ENCODE measurements at places on chromosomes 2 and 18. TPM values are rescaled to one million over a fixed set of nuclear protein-coding genes. Genes with fewer than 3 reads are reported as not detected.

Gene TEKT4
- not detected for total RNA-seq

Gene NRBP1
- total RNA-seq, result 108 TPM

Gene FN1
- total RNA-seq, result 31,457 TPM

Gene RGPD5
- total RNA-seq, result 58.3 TPM

Gene RAPGEF4
- total RNA-seq, result 5.0 TPM

Gene TMEFF2
- total RNA-seq, result 3.3 TPM

Gene EVX2
- total RNA-seq, result not detected

Gene CCBE1
- 48.7 TPM for total RNA-seq

Data from smooth muscle cell of the pulmonary artery (primary cell).